ENCODE measurements at places on chromosomes 13 and 19. TPM values are rescaled to one million over a fixed set of nuclear protein-coding genes. Genes with fewer than 3 reads are reported as not detected.
A peak's percentile ranks its signal among the peaks of the same experiment; 100 is the strongest.

DNA sequence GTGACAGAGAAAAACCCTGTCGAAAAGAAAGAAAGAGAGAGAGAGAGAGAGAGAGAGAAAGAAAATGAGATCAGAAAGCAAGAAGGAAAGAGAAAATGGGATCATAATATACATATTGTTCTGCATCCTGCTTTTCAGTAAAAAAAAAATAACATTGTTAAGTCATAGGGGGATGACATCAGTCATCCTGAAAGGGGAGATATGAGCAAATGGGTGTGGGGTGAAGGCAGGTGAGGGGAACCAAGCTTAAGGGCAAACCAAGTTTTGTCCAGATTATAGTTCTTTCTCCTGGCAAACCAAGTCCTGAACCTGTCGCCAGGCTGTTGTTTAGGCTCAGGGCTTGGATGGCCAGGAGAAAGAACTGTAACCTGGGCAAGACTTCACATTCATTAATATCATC, 92.6 kb upstream of the TMTC4 start:
- H3K4me3 ChIP-seq = no peak overlapping the region
- H3K4me1 ChIP-seq = no peaks in the 10 kb centered on the region
- DNase-seq = no peak
- no peak overlapping the region for H3K27ac ChIP-seq

DNA sequence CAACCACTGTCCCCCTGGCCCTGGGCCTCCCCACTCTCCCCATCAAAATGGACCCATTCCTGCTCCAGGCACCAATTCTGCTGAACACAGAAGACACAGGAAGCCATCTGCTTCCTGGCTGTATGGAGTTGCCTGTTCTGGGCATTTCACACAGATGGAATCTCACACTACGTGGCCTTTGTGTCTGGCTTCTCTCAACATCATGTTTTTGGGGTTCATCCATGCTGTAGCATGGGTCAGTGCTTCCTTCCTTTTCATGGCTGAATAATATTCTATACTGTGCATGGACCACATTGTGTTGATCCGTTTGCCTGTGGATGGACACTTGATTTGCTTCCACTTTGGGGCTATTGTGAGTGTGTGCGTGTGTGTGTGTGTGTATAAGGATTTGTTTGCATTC, 15.0 kb upstream of the KLF2 start:
- no peak for DNase-seq
- H3K27ac ChIP-seq = no peak overlapping the region
- no peaks in the 10 kb centered on the region for H3K36me3 ChIP-seq
- no peaks in the 10 kb centered on the region for H3K27me3 ChIP-seq
- H3K4me1 ChIP-seq = no peaks in the 10 kb centered on the region
- H3K4me3 ChIP-seq = no peak overlapping the region

GRCh38 chr19:14563989-14564651, 7.7 kb downstream of the NDUFB7 start:
- no peak overlapping the region for H3K27ac ChIP-seq
- peak; percentile 52 for DNase-seq
- no peaks in the 10 kb centered on the region for H3K27me3 ChIP-seq
- no peak overlapping the region for H3K4me3 ChIP-seq
- H3K36me3 ChIP-seq = peaks cover 14% of the 10 kb centered on the region
- H3K4me1 ChIP-seq = peaks cover 30% of the 10 kb centered on the region

GRCh38 chr13:21934284-21934683, 263.4 kb downstream of the FGF9 start:
- no peak for DNase-seq
- H3K36me3 ChIP-seq = no peaks in the 10 kb centered on the region
- no peaks in the 10 kb centered on the region for H3K4me1 ChIP-seq
- no peaks in the 10 kb centered on the region for H3K27me3 ChIP-seq

GRCh38 chr19:45439190-45439568, 15.5 kb upstream of the ERCC1 start:
- DNase-seq = no peak
- no peaks in the 10 kb centered on the region for H3K36me3 ChIP-seq
- peaks cover 31% of the 10 kb centered on the region for H3K4me1 ChIP-seq
- H3K4me3 ChIP-seq = no peak overlapping the region

- DNase-seq = no peak
- no peaks in the 10 kb centered on the region for H3K27me3 ChIP-seq
Measured at GRCh38 chr13:32938907-32939306, 77.3 kb upstream of the KL start.

GRCh38 chr13:24540236-24541126, 27.9 kb upstream of the PARP4 start:
- no peaks in the 10 kb centered on the region for H3K4me1 ChIP-seq
- H3K27me3 ChIP-seq = peaks cover 12% of the 10 kb centered on the region
- H3K36me3 ChIP-seq = no peaks in the 10 kb centered on the region
- DNase-seq = no peak

- DNase-seq = no peak
- H3K36me3 ChIP-seq = peaks cover 12% of the 10 kb centered on the region
- H3K4me3 ChIP-seq = no peak overlapping the region
Measured at GRCh38 chr19:40739030-40739839, 11.0 kb downstream of the ACTMAP start.

DNA sequence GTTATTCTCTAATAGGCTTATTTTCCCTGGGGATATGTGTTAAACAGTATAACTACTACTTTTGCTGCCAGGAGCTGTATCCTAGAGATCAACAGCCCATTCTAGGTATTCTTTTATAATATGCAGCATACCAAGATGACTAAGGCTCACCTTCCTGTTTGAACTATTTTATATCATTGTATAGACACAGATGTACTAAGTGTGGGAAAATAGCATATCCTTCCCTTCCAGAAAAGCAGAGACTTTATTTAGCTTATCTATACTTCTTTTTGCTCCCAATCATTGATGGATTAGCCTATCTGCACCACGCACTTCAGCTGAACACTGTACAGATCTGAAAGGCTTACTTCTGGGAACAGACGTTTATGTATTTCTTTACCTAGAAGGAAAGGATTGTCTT, 82.6 kb downstream of the MAB21L1 start:
- DNase-seq = no peak
- H3K4me3 ChIP-seq = no peak overlapping the region

- no peak overlapping the region for H3K4me3 ChIP-seq
- H3K27me3 ChIP-seq = no peaks in the 10 kb centered on the region
- DNase-seq = no peak
- H3K4me1 ChIP-seq = no peaks in the 10 kb centered on the region
- H3K36me3 ChIP-seq = no peaks in the 10 kb centered on the region
Measured at GRCh38 chr19:10535613-10536012, 8.1 kb upstream of the ATG4D start.

DNA sequence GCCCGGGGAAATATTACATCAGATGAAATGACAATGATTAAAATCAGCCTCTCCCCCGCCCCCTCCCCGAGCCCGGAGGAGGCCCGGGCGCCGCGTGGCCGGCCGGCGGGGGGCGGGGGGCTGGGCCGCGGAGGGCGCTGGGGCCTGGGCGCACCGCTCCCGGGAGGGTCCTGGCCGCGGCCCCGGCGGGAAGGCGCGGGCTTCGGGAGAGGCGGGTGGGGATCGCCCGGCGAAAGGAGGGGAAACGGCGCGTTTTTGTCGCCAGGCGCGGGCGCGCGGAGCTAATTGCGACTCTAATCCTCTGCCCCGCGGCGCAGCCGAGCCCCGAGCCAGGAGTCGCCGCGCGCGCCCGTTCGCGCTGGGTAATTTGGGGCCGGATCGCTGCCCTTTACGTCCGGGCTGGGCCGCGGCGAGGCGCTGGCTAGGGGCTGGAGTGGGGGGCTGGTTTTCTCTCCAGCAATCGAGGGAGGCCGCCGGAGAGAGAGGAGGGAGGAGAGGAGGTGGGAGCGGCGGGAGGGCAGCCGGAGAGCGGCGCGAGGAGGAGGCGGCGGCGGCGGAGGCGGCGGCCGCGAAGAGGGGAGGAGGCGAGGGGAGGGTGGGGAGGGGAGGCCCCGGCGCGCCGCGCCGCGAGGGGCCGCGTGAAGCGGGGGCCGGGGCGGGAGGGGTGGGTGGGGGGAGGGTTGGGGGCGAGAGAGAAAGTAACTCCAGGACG, at the start of gene KCTD15:
Gene KCTD15 (plus strand): TSS at position 707 of the 712 bp plus-strand sequence. CDS start 3,585 bp downstream, outside the sequence.
- H3K4me1 ChIP-seq = no peaks in the 10 kb centered on the region
- H3K27ac ChIP-seq = peak within 1 kb of the TSS; percentile 43
- peaks cover 13% of the 10 kb centered on the region for H3K27me3 ChIP-seq
- H3K4me3 ChIP-seq = no peak within 1 kb of the TSS
- H3K36me3 ChIP-seq = no peaks in the 10 kb centered on the region
- no peak for DNase-seq

DNA sequence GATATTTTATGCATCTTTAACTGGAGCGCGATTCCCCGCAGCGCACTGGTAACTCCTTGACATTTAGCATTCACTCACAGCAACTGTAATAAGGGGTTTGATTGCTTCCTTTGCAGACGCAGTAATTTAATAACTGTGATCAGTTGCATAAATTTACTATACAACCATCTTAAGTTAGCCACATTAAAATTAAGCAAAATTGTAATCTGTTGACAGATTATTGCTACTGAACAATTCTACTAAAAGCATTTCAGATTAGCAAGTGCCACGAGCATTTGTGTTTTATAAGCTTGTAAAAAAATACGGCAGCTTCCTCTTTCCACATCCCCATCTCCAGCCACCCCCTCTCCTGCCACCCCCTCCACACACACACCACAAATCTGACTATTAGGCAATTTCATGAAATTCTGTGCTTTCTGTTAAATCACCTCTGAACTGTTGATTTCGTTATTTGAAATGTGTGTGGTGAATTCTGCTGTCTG, 44.4 kb downstream of the TSHZ3 start:
- H3K4me1 ChIP-seq = no peaks in the 10 kb centered on the region
- H3K27me3 ChIP-seq = no peaks in the 10 kb centered on the region
- DNase-seq = no peak
- H3K4me3 ChIP-seq = no peak overlapping the region
- H3K36me3 ChIP-seq = no peaks in the 10 kb centered on the region
- H3K27ac ChIP-seq = no peak overlapping the region

Gene TPTE2
- total RNA-seq = not detected

Gene ZNF649
- 12.3 TPM for total RNA-seq

GRCh38 chr13:43884222-43884621, 4.5 kb downstream of the LACC1 start:
- H3K4me1 ChIP-seq = peaks cover 4% of the 10 kb centered on the region
- DNase-seq = no peak
- H3K27me3 ChIP-seq = no peaks in the 10 kb centered on the region
- no peaks in the 10 kb centered on the region for H3K36me3 ChIP-seq
- no peak overlapping the region for H3K27ac ChIP-seq
- H3K4me3 ChIP-seq = no peak overlapping the region

Gene ANGPTL8
- total RNA-seq = not detected

DNA sequence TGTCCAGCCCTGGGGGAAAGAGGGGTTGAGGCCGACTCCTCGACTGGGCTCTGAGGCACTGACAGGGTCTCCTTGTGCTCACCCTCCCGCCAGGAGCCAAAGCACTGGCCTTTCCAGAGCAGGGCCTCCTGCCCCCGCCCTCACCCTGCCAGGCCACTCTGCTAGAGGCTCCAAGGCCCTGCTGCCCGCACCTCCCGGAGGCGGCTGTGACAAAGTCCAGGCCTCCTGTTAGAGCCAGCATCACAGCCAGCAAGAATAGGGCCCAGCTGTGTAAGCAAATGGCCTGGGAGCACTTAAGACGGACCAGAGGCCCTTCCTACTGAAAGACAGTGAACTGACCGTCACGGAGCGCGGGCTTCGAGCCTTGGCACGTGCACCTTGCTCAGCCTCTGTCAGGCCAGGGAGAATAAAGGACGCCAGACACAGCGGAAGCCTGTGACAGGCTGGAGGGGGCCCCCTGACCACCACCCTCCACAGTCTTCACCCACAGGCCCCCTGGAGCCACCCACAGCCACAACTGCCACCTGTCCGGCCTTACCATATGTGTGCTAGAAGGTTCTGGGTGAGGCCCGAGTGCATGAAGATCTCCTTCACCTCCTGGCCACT, 50.9 kb downstream of the EPS15L1 start:
- H3K27me3 ChIP-seq = no peaks in the 10 kb centered on the region
- H3K27ac ChIP-seq = no peak overlapping the region
- DNase-seq = no peak
- H3K4me3 ChIP-seq = no peak overlapping the region
- H3K36me3 ChIP-seq = peaks cover 17% of the 10 kb centered on the region
- H3K4me1 ChIP-seq = peaks cover 7% of the 10 kb centered on the region

- H3K36me3 ChIP-seq = no peaks in the 10 kb centered on the region
- DNase-seq = no peak
- H3K27me3 ChIP-seq = no peaks in the 10 kb centered on the region
- H3K27ac ChIP-seq = no peak overlapping the region
- peaks cover 13% of the 10 kb centered on the region for H3K4me1 ChIP-seq
- H3K4me3 ChIP-seq = no peak overlapping the region
Measured at GRCh38 chr13:20669162-20669561, 34.3 kb upstream of the IL17D start.

GRCh38 chr13:45590066-45590465, 25.5 kb downstream of the ERICH6B start:
- no peak overlapping the region for H3K4me3 ChIP-seq
- H3K27me3 ChIP-seq = no peaks in the 10 kb centered on the region

DNA sequence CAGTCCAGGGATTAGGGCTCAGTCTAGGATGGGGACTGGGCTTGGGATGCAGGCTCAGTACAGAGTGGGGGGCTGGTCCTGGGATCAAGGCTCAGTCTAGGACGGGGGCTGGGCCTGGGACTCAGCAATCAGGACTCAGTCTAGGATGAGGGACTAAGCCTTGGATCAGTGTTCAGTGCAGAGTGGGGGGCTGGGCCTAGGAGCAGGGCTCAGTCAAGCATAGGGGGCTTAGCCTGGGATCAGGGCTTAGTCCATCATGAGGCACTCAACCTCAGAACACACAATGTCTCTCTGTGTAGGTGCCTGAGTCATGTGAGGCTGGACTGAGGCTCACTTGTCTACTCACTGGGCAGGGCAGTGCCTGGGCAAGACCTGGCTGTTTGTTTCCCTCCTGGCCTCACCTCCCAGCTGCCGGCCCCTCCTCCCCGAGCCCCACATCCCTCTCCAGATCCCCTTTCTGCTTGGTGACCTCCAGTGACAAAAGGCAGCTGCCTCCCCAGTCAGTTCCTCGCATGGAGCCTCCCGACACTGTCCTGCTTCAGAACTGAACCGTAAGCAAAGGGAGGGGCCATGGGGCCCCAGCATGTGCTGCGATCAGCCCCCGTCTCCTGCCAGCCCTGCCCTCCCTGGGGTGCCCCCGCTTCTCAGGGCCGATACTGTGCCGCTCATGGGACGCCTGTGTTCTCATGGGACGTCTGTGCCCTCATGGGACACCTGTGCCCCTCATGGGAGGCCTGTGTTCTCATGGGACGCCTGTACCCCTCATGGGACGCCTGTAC, 6.5 kb upstream of the S1PR4 start:
- H3K27me3 ChIP-seq = no peaks in the 10 kb centered on the region
- no peaks in the 10 kb centered on the region for H3K36me3 ChIP-seq
- peaks cover 13% of the 10 kb centered on the region for H3K4me1 ChIP-seq
- no peak overlapping the region for H3K27ac ChIP-seq
- no peak overlapping the region for H3K4me3 ChIP-seq

Data from CD8-positive, alpha-beta memory T cell (primary cell).